ENCODE measurements at places on chromosomes 16 and 17.

- no peak for DNase-seq
These were observed 55.7 kb downstream of the PAFAH1B1 start for GRCh38 chr17:2649191-2649590.

DNA sequence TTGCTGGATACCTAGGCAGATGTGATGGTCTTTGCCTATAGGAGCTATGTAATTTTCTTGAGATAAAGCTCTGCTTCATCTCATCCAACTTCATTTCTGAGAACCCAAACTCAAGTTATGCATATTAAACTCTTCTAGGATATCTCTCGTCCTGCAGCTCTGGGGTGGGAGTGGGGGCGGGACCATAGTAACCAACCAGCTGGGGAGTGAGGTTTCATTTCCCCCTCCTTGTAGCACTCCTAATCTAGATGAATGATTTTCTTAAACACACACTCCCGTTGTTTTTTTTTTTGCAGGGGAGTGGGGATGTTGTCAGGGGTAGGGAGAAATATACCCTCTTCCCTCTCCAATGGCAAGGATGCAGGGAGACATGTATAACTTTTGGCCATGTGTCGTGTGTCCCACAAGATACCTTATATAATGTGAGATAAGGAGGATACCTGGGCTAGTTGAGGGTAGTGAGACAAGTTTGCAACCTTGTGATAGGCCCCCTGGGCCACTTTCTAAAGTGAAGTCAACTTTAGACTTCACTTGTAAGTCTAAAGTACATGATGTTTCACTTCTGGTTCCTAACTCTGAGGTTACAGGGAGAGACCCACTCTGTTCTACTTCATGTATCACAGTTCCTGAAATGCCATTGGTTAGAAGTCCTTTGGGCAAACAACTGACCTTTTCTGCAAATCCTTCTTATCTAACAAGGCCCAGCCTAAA, 10.5 kb upstream of the HEATR6 start:
- DNase-seq: no peak

GRCh38 chr16:24771132-24771778, 41.8 kb downstream of the TNRC6A start:
- DNase-seq: no peak

- no peak for DNase-seq
These were observed 1.1 kb downstream of the RARA start for GRCh38 chr17:40309949-40310510.

GRCh38 chr16:73549984-73550631, 502.2 kb upstream of the ZFHX3 start:
- no peak for DNase-seq

DNA sequence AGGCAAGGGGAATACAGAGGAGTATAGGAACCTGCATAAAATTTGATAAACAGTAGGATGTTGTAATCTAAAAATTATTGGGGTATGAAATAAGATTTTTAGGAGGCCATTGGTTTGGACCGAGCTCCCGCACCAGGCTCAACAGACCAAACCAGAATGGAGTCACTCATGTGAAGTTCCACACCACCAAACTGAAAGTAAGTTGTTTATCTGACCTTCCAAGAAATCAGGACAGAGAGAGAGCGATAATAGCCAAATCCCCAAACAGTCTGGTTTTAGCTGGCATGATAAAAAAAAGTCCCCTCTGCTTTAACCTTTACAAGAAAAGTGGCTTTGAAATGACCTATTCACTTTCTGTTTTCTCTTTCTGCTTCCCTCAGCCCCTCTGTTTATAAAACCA, 45.7 kb upstream of the SIAH1 start:
- no peak for DNase-seq

- DNase-seq: no peak
These were observed 88.6 kb downstream of the ABR start for GRCh38 chr17:1091190-1091534.

GRCh38 chr16:67016681-67017420, 12.1 kb upstream of the CBFB start:
- no peak for DNase-seq

- no peak for DNase-seq
These were observed 40.9 kb upstream of the BAHCC1 start for GRCh38 chr17:81354252-81354953.
